ENCODE measurements at places on chromosomes 11 and 22.

DNA sequence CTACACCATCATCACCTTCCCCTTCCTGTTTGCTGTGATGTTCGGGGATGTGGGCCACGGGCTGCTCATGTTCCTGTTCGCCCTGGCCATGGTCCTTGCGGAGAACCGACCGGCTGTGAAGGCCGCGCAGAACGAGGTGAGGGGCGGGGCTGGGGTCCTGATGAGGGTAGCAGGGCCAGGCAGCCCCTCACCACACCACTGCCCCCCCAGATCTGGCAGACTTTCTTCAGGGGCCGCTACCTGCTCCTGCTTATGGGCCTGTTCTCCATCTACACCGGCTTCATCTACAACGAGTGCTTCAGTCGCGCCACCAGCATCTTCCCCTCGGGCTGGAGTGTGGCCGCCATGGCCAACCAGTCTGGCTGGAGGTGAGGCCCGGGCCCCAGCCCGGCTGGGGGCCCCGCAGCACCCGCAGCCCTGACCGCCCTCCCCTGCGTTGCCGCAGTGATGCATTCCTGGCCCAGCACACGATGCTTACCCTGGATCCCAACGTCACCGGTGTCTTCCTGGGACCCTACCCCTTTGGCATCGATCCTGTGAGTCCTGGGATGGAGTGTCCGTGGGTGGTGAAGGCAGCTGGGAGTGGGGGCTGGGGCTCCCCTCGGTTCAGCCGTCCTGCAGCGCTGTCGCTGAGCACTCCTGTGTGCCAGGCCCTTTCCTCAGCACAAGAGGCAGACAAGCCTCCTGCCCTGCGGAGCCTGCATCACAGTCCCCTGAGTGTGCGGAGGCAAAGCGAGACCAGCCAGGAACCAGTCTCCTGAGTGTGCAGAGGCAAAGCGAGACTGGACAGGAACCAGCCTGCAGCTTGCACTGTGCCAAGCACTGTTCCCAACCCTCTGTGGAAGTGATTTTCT lies 8.8 kb downstream of the TCIRG1 start:
- DNase-seq, result no peak

GRCh38 chr22:40212121-40212520 lies 34.4 kb downstream of the TNRC6B start:
- no peak for DNase-seq

- DNase-seq, result no peak
These were observed 20.9 kb downstream of the RCOR2 start for GRCh38 chr11:63896071-63896470.

DNA sequence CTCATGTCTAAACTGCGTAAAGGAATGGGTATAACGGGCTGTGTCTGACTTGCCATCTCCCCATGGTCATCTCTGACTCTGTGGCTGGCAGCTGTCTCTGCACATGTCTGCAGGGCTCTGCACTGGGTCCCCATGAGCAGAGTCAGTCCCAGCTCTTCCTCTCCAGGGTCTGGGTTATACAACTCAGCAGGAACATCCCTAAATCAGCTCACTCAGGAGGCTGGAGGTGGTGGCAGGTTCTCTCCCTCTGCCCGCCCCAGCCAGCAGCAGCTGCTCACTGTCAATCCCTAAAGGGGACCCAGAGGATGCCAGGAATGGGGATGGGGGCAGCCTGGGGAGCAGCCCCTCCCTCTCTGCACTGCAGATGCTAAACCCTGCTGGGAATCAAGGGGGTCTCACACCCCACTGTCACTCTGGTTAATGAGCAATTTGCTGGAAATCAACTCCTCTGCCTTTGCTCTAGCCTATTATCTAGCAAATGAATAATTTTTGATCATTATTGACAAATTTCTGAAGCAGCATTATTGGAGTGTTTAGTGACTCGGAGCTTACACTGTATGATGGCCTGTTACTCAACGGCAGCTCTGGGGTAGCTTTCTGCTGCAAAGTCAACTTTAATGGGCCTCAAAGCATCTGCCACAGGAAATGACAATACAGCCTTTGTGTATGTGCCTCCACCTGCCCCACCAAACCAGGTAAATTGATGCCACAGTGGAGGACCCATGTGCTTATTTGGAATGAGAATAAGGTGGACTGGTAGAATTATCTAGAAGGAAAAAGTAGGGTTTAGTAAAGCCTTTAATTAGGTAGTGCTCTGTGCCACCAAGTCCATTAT lies 55.7 kb upstream of the SHANK2 start:
- DNase-seq, result no peak

GRCh38 chr11:44573333-44573732 lies 7.9 kb downstream of the CD82 start:
- no peak for DNase-seq

- no peak for DNase-seq
These were observed 11.9 kb downstream of the MRGPRX3 start for GRCh38 chr11:18144243-18144642.

DNA sequence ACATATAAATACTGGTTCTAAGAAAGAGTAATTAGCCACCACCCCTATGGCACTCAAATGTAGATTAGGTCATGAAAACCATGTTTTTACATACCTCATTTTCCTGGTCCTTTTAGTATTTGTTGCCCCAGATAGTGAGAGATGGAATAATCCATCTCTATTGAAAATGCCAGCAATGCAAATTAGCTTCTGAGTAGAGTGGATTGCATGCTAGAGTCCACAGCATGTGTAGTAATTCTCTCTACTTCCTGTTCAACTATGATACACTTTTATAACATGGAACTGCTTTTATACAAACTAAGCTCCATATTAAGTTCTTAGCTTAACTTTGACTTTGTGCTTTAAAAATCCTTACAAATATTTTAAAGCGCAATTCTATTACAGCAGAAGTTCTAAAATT lies 73.2 kb downstream of the TRPC6 start:
- DNase-seq, result no peak

DNA sequence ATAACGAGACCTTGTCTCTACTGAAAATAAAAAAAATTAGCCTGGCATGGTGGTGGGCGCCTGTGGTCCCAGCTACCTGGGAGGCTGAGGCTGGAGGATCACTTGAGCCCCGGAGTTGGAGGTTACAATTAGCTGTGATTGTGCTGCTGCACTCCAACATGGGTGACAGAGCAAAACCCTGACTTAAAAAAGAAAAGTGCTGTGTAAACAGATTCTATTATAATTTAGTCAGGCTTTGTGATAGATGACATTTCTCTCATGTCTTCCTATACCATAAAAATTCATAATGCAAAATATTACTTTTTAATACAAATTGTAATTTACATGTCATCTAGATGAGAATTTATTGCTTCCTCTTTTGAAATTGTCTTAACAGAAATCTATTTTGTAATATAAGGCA lies 94.1 kb downstream of the MTMR3 start:
- no peak for DNase-seq

GRCh38 chr11:6433998-6434660 lies 6.7 kb downstream of the HPX start:
- no peak for DNase-seq

DNA sequence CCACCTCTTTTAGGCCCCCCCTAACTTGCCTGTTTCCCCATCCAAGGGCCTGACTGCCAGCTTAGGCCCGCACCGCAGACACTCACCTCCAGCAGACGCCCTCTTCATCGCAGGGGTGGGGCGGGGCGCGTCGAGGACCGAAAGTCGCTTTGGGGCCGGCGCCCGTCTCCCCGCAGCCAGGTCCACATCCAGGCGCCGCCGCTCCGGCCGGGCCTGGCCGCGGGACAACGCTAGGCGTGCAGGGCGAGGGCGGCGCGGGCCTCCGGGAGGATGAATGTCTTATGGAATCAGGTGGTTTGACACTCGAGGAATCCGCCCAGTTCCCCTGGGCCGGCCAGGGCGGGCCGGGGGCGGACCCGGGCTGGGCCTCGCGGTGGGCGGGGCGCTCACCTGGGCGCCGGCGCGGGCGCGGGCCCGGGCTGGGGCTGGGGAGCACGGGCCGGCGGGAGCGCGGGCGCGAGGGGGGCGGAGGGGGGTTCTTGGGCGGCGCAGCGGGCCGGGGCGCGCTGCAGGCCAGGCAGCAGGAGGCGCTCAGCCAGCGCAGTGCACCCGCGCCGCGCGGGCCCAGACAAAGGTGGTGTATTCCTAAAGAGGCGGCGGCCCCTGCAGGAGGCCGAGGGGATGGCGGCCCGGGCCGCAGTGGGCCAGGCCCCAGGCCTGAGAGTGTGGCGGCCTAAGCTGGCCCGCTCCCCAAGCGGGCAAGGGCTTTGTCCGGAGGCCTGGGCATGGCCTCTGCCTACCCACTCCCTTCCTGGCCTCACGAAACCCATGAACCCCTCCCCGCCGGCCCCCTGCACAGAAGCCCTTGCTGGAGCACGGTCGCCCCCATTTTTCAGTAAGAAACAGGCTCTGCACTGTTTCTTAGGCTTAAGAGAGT lies 177.6 kb downstream of the IGLL1 start:
- peak; percentile 22 for DNase-seq

DNA sequence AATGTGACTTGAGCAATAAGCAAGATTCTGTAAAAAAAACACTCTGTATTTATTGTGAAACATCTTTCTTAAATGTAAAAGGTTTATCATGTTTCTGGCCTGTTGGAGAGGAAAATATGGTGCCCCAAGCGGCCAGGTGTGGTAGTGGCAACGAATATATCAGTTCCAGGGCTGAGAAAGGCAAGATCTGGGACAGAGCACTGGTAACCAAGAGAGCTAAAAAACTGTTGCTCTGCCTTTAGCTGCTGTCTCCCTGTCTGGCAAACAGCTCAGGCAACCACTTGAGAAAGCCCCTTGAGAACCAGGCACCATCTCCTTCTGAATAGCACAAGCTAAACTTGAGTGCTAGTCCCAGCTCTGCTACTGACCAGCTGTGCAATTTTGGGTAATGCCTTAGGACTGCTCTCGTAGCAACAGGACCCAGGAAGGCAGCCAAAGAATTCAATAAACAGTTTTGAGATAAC lies 129.9 kb downstream of the KCNC1 start:
- peak; percentile 7 for DNase-seq

GRCh38 chr22:40263191-40263590 lies 83.1 kb upstream of the ADSL start:
- peak; percentile 29 for DNase-seq

- DNase-seq, result no peak
These were observed 135.2 kb upstream of the NAV2 start for GRCh38 chr11:19577391-19577975.
